ENCODE measurements at places on chromosomes 5 and 9. TPM values are rescaled to one million over a fixed set of nuclear protein-coding genes. Genes with fewer than 3 reads are reported as not detected.

GRCh38 chr9:24413651-24414050 is 132.0 kb downstream of the IZUMO3 start:
- no peaks in the 10 kb centered on the region for H3K4me1 ChIP-seq
- H3K27ac ChIP-seq, result no peak overlapping the region
- no peaks in the 10 kb centered on the region for H3K36me3 ChIP-seq
- DNase-seq, result no peak
- no peak overlapping the region for H3K4me3 ChIP-seq

SLC1A3 gene
- total RNA-seq, result 195 TPM

FOXI1 gene
- total RNA-seq, result 0.14 TPM

DNA sequence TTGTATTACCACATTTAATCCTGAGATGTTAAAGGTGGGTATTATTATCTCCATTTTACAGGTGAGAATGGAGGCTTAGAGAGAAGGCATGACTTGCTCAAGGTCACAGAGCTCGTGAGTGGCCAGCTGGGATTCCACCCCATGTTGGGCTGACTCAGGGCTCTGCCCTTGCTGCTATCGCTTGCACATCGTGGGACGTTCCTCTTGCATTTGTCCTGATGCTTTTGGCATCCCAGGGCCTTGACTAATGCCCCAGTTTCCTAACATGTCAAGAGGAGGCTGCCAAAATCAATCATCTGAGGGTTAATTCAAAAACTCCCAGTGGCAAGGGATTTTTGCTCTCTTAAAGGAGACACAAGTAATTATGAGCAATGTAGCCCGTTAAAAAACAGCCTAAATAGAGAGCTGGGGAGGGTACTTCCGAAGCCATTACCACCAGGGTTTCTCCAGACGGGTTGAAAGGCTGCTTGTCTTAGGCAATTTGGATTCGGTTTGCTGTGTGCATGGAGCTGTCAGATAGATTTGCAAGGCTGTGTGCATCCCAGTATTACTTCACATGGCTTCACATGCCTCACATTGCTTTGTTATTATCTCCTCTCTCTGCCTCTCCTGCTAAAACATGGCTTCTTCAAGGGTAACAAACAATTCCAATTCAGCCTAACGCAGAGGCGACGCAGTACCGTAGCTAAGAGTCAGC is 347.4 kb downstream of the DRD1 start:
- H3K27ac ChIP-seq, result no peak overlapping the region
- H3K27me3 ChIP-seq, result no peaks in the 10 kb centered on the region
- no peaks in the 10 kb centered on the region for H3K4me1 ChIP-seq
- no peak for DNase-seq
- H3K36me3 ChIP-seq, result no peaks in the 10 kb centered on the region

OMD gene
- total RNA-seq, result not detected

DNA sequence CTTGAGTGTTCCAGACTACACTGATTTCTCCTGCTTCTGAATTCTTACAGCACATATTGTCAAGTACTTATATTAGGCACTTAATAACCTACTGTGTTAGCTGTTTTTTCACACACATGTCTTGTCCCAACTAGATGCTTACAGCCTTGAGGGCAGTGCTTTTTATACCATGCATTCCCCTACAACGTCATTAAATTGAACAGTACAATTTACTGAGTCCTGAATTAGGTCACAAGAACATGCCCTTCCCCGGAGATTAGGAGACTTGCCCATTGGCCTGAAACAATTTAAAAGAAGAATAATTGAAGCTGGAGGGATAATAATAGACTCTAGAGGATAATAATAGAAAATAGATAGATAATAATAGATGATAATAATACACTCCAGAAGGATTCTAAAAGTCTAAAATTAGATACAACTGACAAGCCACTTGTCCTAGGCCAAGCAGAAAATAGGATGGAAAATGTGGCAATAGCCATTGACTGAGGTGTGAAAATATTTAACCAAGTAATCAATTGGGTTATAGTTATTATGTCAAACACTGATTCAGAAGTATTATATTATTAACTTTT is 112.6 kb upstream of the SLC12A2 start:
- no peaks in the 10 kb centered on the region for H3K36me3 ChIP-seq
- no peaks in the 10 kb centered on the region for H3K27me3 ChIP-seq
- no peak overlapping the region for H3K27ac ChIP-seq
- no peaks in the 10 kb centered on the region for H3K4me1 ChIP-seq
- H3K4me3 ChIP-seq, result no peak overlapping the region

RAD50 gene
- 58.2 TPM for total RNA-seq

DNA sequence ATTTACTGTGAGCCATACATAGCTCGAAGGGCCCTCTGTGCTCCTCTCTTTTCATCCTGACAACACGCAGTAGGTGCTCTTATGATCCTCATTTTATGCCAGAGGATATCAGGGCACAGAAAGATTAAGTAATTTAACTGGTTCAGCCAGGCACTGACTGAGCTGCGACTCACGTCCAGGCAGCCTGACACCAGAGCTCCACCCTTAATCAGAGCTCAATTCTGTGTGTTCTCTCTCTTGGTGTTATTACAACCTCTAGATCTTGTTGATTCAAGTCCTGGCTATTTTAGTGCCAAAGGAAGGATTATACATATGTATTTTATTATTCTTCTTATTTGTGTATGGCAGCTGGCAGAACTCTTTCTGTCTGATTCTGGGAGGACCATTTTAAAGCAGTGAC is 59.7 kb downstream of the OSMR start:
- H3K36me3 ChIP-seq, result no peaks in the 10 kb centered on the region
- no peak overlapping the region for H3K27ac ChIP-seq
- H3K4me1 ChIP-seq, result no peaks in the 10 kb centered on the region
- H3K4me3 ChIP-seq, result no peak overlapping the region
- no peaks in the 10 kb centered on the region for H3K27me3 ChIP-seq

DNA sequence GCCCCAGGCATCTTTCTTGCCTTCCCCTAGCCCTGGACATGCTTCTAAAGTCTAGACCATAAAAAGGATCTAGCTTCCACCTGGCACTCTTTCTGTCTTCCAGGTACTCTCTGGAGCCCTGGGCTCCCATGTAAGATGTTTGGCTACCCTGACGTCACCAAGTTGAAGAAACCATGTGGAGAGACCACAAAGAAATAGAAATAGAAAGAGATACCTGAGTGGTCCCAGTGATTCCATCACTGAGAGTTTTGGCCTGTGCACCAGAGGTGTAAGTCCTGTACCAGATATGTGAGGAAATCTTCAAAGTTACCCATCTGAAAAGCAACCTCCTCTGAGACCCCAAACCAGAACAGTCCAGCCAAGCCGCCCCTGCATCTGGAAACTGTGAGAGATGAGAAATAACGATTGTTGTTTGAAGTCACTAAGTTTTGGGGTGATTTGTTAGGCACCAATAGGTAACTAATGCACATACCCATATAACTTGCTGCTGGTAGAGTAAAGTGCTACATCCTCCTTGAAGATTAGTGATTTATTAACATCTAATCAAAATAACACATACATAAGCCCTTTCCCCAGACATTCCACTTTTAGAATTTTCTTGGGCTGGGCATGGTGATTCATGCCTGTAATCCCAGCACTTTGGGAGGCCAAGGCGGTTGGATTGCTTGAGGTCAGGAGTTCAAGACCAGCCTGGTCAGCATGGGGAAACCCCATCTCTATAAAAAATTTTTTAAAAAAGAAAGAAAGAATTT is 85.7 kb upstream of the LHFPL2 start:
- no peak overlapping the region for H3K4me3 ChIP-seq
- H3K36me3 ChIP-seq, result no peaks in the 10 kb centered on the region
- no peaks in the 10 kb centered on the region for H3K27me3 ChIP-seq

TAS2R1 gene
- 0.82 TPM for total RNA-seq

RHOBTB3 gene
- total RNA-seq, result 85.6 TPM

GRCh38 chr5:132181011-132181629 is 46.5 kb downstream of the P4HA2 start:
- no peaks in the 10 kb centered on the region for H3K36me3 ChIP-seq
- H3K27me3 ChIP-seq, result no peaks in the 10 kb centered on the region
- H3K4me1 ChIP-seq, result peaks cover 3% of the 10 kb centered on the region
- no peak overlapping the region for H3K27ac ChIP-seq

MGAT4B gene
- 215 TPM for total RNA-seq
